Jurkat, Clone E6-1 (cell line): ENCODE measurements at places on chromosomes 13 and 19.

GRCh38 chr13:91596842-91597241, 198.4 kb downstream of the GPC5 start:
- DNase-seq, result no peak

GRCh38 chr19:16217716-16218451, 20.2 kb downstream of the AP1M1 start:
- DNase-seq, result no peak

DNA sequence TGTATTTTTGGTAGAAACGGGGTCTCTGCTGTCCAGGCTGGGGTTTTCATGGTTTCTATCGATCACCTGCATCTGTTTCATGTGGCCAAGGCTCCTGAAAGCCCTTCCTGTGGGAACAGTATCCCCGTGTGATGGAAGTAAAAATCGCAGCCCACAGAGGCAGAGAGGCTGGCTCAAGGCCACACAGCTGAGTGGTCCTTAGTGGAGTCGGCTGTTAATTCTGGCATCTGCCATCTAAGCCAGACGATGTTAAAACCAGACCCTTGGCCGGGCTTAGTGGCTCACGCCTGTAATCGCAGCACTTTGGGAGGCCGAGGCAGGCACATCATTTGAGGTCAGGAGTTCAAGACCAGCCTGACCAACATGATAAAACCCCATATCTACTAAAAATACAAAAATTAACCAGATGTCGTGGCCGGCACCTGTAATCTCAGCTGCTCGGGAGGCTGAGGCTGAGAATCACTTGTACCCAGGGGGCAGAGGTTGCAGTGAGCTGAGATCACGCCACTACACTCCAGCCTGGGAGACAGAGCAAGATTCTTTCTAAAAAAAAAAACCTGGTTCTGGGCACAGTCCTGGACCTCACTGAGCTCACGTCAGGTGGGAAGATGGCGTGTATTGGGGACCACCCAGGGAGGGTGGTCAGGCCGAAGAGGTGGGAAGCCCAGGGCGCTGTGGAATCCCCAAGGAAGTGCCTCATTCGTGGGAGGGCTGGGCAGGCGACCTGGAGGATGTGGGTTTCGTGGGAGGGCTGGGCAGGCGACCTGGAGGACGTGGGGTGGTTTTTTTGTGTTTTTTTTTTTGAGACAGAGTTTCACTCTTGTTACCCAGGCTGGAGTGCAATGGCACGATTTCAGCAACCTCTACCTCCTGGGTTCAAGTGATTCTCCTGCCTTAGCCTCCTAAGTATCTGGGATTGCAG, 18.5 kb upstream of the MISP start:
- no peak for DNase-seq

- no peak for DNase-seq
These were observed 55.2 kb upstream of the UQCRFS1 start for GRCh38 chr19:29268103-29268502.
